Stimulated activated CD8-positive, alpha-beta memory T cell treated with anti-CD3 and anti-CD28 coated beads, Interleukin-4, amount 100 ng/mL, for 1 hour (primary cell): ENCODE measurements at places on chromosomes 12 and 14.

GRCh38 chr12:84166812-84167211, 745.8 kb downstream of the SLC6A15 start:
- no peak for DNase-seq

DNA sequence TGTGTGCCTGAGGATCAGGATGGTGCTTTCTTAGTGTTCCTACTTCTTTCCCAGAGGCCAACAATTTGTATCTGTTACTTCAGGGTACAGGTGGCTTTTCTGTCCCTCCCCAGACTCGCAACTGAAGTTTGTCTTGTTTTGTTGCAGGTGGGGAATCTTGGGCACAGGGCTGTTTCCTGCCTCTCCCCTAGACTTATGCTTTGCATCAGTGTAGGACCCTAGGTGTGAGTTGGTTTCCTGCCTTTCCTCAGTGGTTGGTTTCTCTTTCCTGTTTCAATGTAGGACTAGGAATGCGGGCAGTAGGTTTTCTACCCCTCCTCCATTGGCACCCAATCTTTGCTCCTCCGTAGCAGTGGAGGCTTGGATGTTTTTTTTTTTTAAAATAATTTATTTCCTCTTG, 87.0 kb downstream of the TRMT5 start:
- no peak for DNase-seq

DNA sequence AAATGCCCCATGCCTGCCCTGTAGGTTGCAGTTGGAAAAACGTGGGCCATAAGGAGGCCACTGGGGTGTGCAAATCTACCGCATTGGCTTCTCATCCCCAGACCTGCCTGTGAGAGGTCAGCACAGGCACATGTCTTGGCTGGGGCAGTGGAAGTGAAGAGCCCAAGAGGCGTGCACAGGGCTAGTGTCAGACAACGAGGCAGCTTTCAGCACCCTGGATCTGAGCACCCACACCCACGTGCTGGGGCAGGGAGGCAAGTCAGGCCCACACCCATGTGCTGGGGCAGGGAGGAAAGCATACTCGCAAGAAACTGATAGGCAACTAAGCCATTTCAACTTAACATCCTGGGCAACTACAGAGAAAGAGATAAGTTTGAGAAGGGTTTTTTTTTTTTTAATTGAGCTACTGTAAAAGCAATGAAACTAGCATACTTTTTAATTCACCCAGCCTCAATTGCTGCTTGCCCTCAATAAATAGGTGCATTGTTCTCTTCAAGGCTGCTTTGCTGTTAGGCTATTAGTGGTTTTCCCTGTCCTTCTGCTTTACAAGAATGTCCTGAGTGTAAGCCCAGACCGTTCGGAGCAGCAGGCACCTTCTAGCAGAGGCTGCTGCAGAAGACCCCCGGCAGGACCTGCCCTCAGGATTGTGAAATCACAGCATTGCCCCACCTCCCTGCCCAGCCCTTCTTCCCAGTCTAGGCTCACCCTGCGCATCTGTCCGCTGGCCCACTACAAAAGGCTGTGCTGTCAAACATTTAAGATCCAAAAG, 355.3 kb upstream of the FKBP4 start:
- no peak for DNase-seq

DNA sequence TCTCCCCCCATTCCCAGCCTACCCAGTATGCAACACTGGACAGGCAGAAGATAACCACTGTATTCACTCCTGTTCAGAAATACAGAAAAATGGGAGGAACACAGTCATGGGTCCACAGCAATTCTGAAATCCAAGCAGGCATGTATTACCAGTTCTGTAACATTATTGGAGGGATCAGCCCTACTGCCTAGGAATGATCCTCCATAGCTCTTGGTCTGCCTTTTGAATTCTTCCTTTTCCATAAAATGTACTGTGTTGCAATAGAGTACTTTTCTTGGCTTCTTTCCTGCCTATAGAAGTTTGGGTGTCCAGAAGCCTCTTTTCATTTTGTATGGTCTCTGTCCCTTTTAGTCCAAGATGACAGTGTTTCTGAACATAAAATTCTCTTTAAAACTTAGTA, 46.5 kb downstream of the SPATS2 start:
- no peak for DNase-seq

DNA sequence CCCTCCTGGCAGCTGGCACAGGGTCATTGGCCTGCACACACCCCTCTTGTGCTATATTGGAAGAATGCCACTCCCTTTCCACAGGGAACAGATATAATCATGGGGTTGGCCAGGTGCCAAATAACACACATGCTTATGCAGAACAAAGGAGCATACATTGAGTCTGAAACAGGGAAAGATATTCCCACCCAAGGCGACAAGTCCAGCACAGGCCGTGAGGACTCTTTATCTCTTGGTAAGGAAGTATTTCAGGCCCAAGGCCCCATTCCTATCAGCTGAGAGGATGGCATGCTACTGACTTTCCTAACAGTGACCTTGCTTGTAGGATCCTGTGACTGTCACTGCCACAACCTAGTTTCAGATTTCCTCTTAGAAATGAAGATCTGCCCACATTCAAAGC, 59.0 kb upstream of the STXBP6 start:
- no peak for DNase-seq

DNA sequence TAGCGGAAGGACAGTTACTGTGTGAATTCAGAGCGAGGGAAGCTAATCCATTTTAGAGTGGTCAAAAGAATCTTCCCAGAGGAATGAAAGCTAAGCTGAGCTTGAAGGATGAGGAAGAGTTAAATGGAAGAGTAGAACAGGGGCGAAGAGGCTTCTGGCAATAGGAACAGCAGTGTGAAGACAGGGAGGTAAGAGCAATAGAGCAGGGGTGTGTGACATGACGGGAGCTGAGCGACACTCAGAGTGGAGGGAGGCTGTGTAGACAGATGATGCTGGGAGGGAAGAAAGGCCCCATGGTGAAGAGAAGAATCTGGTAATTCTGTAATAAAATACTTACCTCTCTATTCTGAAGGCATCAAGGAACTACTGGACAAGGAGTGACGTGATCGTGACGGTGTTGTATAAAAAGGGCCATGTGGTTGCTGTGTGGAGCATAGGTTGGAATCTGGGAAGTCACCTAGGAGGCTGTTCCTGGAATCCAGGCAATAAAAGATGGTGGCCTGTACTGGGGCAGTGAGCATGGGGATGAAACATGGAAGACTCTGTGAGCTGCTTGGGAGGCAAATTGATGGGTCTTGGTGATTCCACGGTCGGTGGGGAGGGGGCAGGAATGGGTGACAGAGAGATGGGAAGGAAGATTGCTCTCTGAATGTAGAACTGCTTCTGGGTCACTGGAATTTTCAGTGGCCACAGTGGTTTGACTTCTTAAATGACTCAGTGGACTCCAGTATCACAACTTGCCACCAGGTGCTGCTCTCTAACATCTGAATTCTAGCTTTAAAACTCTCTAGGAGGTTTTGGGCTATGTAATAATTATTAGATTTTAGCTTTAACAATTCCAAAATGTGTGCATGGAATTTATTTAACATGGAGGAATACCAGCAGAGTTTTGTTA, 164.1 kb downstream of the ATP23 start:
- DNase-seq: no peak

- no peak for DNase-seq
Observed at GRCh38 chr12:25792031-25792430, 166.5 kb upstream of the RASSF8 start.

GRCh38 chr12:56229916-56230431, at the start of gene SLC39A5:
Gene SLC39A5 (plus strand): TSS chr12:56230051. CDS start chr12:56231275, 1,224 bp downstream.
- no peak for DNase-seq

- no peak for DNase-seq
Observed at GRCh38 chr12:74646831-74647230, 109.2 kb downstream of the ATXN7L3B start.

GRCh38 chr12:633731-634130, 29.5 kb downstream of the NINJ2 start:
- no peak for DNase-seq

DNA sequence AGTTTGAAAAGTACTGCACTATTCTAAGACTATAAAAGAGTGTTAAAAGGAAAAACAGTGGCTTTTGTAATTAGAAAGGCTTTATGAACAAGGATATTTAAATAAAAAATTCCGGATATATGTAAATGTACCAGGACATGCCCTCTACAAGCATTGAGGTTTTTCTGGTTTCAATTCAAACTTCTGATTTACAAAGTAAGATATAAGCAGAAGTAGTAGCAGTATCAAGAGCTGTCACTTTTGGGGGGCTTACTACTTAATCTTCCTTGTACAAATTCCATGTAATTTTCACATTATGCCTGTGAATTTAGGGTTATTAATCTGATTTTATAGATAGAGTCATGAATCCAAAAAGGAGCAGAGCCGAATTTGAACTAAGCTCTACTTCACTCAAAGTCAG, 170.3 kb upstream of the ATP2B1 start:
- DNase-seq: no peak

GRCh38 chr12:105713606-105714305, 383.3 kb downstream of the C12orf75 start:
- DNase-seq: no peak

- DNase-seq: no peak
Observed at GRCh38 chr12:88546853-88547252, 33.4 kb downstream of the KITLG start.
